ENCODE measurements at places on chromosomes 13 and 19.

- DNase-seq, result no peak
Observed at GRCh38 chr19:34397853-34398252, 6.3 kb upstream of the PDCD2L start.

DNA sequence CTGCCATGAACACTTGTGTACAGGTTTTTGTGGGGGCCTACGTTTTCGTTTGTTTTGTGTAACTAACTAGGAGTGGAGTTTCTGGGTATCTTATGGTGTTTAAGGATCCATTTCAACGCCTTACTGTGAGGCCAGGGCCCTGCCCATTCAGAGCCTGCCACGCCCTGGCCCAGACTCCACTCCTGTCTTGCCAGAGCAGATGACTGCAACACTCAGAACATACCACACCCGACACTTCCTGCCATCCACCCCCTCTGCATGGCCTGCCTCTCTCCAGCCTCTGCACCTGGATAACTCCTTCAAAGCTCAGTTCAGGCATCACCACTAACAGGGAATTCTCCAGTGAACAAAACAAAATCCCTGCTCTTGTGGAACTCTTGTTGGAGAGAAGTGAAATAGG, 43.2 kb downstream of the RGCC start:
- DNase-seq, result no peak

- no peak for DNase-seq
Observed at GRCh38 chr13:110017379-110017778, 231.0 kb upstream of the IRS2 start.

- no peak for DNase-seq
Observed at GRCh38 chr19:5079071-5079774, 110.3 kb downstream of the KDM4B start.

Data from left lobe of liver (tissue), 2 donors.